Activated naive CD8-positive, alpha-beta T cell treated with anti-CD3 and anti-CD28 coated beads, Interleukin-2, amount 50 U/mL, for 24 hours (primary cell): ENCODE measurements at places on chromosomes 2 and 18.

DNA sequence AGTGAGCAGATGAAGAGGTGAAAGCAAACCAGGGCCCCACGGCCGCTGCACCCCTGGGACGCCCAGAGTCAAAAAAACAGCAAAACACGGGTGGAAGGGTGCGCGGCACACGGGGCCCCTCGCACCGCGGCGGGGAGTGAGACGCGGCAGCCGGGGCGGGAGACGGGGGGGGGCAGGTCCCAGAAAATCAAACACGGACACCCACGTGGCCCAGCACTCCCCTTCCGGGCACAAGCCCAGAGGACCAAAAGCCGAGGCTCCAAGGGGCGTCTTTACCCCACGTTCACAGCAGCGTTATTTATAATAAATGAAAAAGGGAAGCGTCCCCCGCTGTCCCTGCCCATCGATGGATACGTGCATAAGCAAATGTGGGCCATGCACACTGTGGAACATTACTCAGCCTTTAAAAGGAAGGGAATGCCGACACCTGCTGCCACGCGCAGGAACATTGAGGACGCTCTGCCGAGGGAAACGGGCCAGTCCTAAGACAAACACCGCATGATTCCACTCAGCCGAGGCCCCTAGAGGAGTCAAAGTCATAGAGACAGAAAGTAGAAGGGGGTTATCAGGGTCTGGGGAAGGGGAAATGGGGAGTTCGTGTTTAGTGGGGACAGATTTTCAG is 677 bp upstream of the COPS9 start:
- peaks cover 24% of the 10 kb centered on the region for H3K4me1 ChIP-seq
- DNase-seq = peak; percentile 50
- peak overlapping the region; percentile 86 for H3K27ac ChIP-seq

GRCh38 chr2:112962308-112963175 is 15.3 kb upstream of the IL36G start:
- H3K27ac ChIP-seq = no peak overlapping the region
- no peaks in the 10 kb centered on the region for H3K4me1 ChIP-seq
- H3K36me3 ChIP-seq = no peaks in the 10 kb centered on the region
- no peak for DNase-seq
- no peak overlapping the region for H3K4me3 ChIP-seq

DNA sequence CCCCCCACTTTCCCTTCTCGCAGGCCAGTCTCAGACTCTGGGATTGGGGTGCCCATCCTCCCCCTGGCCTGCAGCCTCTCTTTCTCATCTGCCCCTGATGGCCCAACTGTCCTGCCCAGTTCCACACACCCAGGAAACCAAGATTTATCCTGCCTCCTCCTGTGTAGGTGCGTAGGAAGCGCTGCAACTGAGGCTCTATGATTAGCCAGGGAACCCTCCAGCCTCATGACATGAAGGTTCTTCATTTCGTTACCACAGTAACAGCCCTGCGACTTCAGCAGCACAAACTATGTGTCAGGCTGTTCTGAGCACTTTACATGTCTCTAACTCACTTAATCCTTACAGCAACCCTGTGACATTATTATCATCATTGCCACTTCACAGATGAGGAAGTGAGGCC is 305.9 kb downstream of the CELF4 start:
- H3K27ac ChIP-seq = no peak overlapping the region
- peaks cover 22% of the 10 kb centered on the region for H3K27me3 ChIP-seq
- H3K36me3 ChIP-seq = no peaks in the 10 kb centered on the region
- DNase-seq = no peak

DNA sequence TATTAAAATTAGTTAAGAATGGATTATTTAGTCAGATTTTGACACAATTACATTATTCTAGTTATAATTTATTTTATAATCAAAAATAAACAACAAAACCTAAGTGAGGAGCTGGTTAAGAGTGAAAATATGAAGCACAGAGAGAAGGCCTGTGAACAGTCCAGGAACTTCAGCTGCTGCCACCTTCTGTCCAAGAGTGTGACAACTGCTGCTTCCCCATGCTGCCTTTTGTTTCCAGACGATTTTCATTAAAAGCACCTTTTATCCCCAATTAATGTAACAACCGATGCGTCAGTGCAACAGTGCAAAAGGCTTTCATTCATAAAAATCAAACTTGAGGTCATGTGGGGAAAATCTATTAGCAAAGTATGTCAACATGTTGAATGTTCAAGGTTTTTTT is 363.6 kb downstream of the CTNNA2 start:
- H3K27me3 ChIP-seq = peaks cover 2% of the 10 kb centered on the region
- H3K27ac ChIP-seq = no peak overlapping the region
- no peaks in the 10 kb centered on the region for H3K36me3 ChIP-seq
- H3K4me3 ChIP-seq = no peak overlapping the region
- no peak for DNase-seq

DNA sequence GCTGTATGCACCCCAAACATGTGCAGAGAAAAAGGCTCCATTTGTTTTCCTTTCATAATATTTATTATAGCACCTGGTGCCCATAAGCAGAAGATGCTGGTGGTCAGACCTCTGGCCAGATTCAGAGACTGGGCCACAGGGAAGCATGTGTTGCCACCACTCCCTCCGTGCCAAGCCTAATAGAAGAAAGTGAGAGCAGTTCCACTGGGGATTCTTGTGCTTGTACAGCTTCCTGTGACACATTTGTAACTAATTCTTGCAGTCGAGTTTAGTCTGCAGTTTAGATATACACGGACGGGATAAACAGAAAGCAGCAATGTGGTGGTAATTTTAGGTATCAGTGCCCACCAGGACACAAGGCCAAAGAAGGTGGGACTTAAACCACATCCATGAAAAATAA is 135.4 kb upstream of the PIEZO2 start:
- no peak for DNase-seq
- no peaks in the 10 kb centered on the region for H3K36me3 ChIP-seq
- H3K27me3 ChIP-seq = no peaks in the 10 kb centered on the region
- no peak overlapping the region for H3K27ac ChIP-seq

GRCh38 chr18:25190472-25190871 is 161.5 kb downstream of the ZNF521 start:
- H3K36me3 ChIP-seq = no peaks in the 10 kb centered on the region
- DNase-seq = no peak
- H3K4me1 ChIP-seq = no peaks in the 10 kb centered on the region
- H3K27me3 ChIP-seq = no peaks in the 10 kb centered on the region
- H3K4me3 ChIP-seq = no peak overlapping the region

- H3K4me1 ChIP-seq = no peaks in the 10 kb centered on the region
- no peaks in the 10 kb centered on the region for H3K36me3 ChIP-seq
- no peak for DNase-seq
These were observed 42.9 kb downstream of the CABYR start for GRCh38 chr18:24181806-24182205.

DNA sequence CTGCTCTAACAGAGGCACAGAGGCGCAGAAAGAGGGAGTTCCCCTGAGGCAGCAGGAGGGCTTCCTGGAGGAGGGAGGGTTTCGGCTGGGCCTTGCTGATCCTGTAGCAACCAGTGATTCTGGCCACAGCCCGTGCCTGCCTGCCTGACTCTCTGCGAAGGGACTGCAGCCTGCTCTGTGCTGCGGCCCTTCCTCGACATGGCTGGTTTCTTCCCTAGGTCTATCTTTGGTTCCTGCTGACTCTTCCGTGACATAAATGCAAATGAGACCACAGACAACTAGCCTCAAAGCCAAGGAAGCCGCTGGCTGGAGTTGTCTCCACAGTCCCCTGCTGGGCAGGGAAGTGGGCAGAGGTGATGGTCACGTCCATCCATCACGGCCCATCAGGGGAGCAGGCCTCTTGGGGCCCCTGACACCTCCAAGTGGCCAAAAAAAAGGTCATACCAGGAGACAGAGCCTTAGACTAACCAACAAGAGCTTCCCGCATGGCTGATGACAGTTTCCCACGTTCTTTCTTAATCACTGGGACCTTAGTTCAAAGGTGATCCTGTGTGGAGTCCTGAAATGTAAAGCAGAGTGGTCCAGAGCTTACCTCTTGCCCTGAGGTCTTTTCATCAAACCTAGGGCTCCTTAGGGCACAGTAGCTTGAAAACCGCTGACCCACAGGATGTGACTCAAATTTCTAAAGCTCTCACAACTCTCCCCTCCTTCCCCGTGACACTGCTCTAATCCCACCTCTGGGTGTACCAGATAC is 55.3 kb downstream of the HS1BP3 start:
- H3K27me3 ChIP-seq = no peaks in the 10 kb centered on the region
- no peaks in the 10 kb centered on the region for H3K36me3 ChIP-seq
- H3K27ac ChIP-seq = peak overlapping the region; percentile 85
- peak overlapping the region; percentile 48 for H3K4me3 ChIP-seq

GRCh38 chr2:15918761-15919356 is 21.5 kb upstream of the MYCN start:
- H3K27ac ChIP-seq = no peak overlapping the region
- no peaks in the 10 kb centered on the region for H3K36me3 ChIP-seq
- H3K27me3 ChIP-seq = no peaks in the 10 kb centered on the region
- no peaks in the 10 kb centered on the region for H3K4me1 ChIP-seq
- H3K4me3 ChIP-seq = no peak overlapping the region
- no peak for DNase-seq

- H3K36me3 ChIP-seq = no peaks in the 10 kb centered on the region
- H3K27me3 ChIP-seq = peaks cover 18% of the 10 kb centered on the region
- peaks cover 13% of the 10 kb centered on the region for H3K4me1 ChIP-seq
- no peak overlapping the region for H3K27ac ChIP-seq
- peak overlapping the region; percentile 69 for H3K4me3 ChIP-seq
- peak; percentile 83 for DNase-seq
These were observed 11.8 kb downstream of the GAREM2 start for GRCh38 chr2:26184555-26185303.

GRCh38 chr2:7363906-7364305 is 446.7 kb downstream of the RNF144A start:
- H3K27me3 ChIP-seq = no peaks in the 10 kb centered on the region
- no peak overlapping the region for H3K4me3 ChIP-seq
- H3K27ac ChIP-seq = no peak overlapping the region
- no peaks in the 10 kb centered on the region for H3K4me1 ChIP-seq
- no peak for DNase-seq
- H3K36me3 ChIP-seq = no peaks in the 10 kb centered on the region

GRCh38 chr2:160429248-160430000 is 64.2 kb downstream of the RBMS1 start:
- H3K27me3 ChIP-seq = no peaks in the 10 kb centered on the region
- H3K4me1 ChIP-seq = peaks cover 68% of the 10 kb centered on the region
- H3K4me3 ChIP-seq = no peak overlapping the region
- DNase-seq = no peak
- peaks cover 22% of the 10 kb centered on the region for H3K36me3 ChIP-seq

- H3K4me1 ChIP-seq = peaks cover 42% of the 10 kb centered on the region
- no peak overlapping the region for H3K27ac ChIP-seq
- H3K27me3 ChIP-seq = peaks cover 12% of the 10 kb centered on the region
These were observed 48.9 kb upstream of the CTLA4 start for GRCh38 chr2:203818656-203819055.

DNA sequence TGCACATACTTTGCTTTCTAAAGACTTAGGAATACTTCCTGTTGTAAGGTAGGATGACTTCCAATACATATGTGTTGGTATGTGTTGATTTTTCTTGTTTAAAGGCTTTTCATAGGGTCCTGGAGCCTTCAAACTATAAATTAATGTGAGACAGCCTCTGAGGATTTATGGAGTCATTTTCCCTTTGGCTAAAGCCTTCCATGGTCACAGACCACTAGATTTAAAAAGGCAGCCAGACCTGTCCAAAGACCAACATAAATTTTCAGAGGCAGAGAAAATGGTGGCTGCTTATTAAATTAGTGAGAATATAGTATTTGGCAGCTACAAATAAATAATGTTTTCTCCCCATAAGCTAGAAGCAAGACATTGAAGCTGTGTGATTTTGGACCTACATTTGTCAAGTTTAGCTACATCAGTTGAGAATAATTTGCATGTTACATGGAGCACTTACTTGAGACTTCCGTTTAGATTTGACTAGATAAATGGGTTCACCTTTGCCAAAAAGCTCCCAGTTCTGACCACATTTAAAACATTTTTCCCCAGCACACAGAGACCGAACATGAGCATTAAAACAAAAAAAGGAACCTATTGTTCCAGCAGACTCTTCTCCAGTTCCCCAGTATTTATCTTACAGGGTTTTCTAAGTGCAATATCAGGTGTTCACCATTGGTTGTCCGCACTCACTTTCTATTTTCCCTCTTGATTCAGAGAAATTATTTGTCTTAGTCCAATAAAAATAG is 402.9 kb downstream of the PARD3B start:
- H3K4me3 ChIP-seq = no peak overlapping the region
- H3K27ac ChIP-seq = peak overlapping the region; percentile 61
- H3K36me3 ChIP-seq = peaks cover 7% of the 10 kb centered on the region
- peaks cover 22% of the 10 kb centered on the region for H3K4me1 ChIP-seq
- no peaks in the 10 kb centered on the region for H3K27me3 ChIP-seq
